ENCODE measurements at places on chromosomes 12 and 14.

GRCh38 chr12:43653917-43654316 is 101.9 kb upstream of the ADAMTS20 start:
- no peak for DNase-seq

DNA sequence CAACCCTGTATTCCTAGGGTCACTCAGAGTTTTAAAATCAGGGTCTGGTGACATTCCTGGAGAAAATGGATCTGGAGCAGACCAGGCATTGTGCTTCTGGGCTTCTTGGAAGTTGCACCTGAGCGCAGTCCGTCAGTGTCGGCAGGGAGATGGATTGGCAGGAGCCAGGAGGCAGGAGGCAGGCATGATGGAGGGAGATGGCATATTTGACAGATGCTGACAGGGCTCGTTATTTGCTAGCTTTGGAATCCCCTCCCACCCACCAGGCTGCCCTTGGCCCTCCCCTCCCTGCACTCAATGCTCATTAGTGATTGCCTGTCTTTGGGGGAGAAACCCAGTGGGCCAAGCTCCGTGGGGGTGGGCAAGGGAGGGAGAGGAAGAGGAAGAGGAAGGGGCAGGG is 4.7 kb downstream of the CISTR start:
- DNase-seq, result no peak

DNA sequence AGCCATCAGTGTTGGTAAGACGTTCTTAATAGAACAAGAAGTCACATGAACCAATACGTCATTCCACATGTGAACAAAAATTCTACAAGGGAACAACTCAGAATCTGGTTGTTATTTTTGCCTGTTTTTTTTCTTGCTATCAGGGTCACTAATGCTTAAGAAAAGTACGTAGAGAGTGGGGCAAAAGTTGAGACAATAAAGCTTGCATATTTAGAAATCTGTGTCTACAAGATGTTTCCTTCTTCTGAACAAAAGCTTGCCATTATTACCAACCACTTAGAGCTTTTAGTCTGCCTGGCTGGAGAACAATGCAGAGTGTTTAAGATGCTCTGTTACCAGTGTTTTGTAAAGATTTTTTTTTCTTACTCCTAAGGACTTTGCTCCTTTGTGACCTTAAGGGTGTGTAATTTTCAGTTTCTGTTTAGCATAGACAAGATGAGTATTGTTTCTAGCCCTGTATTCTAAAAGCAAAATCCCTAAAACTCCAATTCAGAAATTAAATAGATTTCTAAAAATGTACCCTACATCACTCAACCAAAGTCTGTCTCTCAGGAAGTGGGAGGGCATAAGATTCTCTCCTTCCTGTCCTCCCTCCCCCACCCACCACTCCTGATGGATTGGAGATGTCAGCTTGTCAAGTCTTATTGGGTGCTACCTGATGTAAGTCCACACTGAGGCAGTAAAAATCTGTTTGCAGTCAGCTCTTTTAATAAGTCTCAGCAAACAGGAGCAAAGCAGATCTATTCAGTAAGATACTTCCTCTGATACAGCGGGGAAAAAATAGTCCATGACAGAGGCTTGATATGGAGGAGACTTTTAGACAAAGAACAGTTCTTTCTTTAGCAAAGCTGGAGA is 267.6 kb downstream of the GRIN2B start:
- DNase-seq, result no peak

DNA sequence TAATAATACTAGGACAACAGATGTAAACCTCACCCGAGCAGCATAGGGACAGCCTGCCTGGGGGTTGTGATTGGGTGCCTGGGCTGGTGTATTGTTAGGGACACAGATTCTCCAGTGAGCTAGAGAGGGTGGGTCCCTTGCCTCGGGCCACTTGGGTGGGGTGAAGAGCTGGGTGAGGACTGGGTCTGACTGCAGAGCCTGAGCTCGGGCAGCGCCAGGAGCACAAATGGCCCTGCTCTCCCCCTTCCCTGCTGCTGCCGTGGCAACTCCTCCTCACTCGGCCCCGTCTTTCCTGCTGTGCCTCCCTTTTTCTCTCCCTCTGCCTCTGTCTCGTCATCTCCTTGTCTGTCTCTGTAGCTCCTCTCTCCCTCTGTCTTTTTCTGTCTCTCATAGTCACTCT is 115.4 kb downstream of the GLT1D1 start:
- no peak for DNase-seq

DNA sequence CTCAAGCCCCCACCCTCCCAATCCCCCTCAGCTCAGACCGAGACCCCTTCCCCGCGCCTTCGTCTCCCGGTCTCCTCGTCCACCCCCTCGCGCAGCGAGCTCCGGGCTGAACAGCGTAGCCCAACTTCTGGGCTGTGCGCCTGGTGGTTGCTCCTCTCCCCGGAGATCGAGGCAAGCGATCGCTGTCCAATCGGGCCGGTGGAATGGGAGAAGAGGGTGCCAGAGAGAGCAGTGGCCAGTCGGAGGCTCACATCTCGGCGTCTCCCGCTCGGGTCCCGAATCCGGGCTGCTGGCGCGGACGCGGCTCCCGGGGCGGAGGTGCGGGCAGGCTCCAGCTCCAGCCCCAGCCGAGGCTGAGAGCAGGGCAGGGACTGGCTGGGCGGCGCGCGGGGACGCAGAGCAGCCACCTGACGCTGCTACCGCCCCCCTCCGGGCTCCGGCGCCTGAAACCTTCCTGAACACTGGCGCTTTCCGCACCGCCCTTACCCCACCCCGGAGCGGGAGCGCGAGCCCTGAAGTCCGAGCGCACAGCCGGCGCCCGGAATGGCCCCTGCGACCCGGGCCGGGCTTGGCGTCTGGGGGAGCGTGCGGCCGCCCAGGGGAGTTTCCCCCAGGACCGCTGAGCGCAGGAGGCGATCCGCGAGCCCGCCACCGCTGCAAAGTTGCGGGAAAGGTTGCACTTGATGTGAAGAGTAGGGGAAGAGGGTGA is 508 bp upstream of the KCNH5 start:
- peak; percentile 14 for DNase-seq

DNA sequence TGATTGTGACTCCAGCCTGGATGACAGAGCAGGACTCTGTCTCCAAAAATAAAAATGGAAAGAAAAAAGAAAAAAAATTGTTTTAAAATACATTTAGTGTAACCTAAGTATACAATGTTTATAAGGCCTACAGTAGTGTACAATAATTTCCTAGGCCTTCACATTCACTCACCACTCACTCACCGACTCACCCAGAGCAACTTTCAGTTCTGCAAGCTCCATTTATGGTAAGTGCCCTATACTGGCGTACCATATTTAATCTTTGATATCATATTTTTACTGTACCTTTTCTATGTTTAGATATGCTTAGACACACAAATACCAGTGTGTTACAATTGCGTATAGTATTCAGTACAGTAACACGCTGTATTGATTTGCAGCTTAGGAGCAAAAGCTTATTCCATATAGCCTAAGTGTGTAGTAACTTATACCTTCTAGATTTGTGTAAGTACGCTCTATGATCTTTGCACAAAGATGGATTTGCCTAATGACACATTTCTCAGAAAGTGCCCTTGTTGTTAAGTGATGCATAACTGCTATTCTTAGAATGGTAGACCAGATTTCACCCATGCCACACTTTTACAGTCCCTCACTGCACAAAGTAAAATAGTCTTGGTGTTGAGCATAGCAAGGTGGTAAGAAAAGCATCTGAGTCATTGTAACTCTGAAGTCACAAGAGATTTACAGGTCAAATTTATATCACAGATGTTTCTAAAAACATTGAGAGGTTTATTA is 151.9 kb downstream of the LRRK2 start:
- no peak for DNase-seq

- DNase-seq, result peak; percentile 4
Observed at GRCh38 chr14:22268875-22269274, 320.1 kb downstream of the DAD1 start.

DNA sequence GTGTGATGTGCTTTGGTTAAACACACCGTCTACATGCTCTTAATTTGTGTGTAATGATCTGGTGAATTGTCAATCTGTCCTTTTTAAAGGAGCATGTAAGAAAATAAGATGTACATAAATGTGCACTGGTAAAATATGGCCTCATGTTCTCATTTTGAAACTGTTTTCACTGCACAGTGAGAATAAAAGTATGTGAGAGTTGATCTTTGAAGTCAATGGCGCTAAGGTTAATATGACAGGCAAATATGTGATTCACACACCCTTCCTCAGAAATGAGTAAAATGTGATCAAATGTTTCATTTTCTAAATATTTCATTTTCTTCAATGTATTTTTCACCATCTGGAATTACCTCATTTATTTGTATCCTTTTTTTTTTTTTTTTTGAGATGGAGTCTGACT is 8.3 kb upstream of the RNU6-7 start:
- no peak for DNase-seq

GRCh38 chr12:120252071-120252906 is 13.2 kb downstream of the PXN start:
- no peak for DNase-seq

GRCh38 chr12:50992819-50993218 is 33.4 kb downstream of the SLC11A2 start:
- DNase-seq, result peak; percentile 33

GRCh38 chr14:71267007-71267513 is 359.8 kb downstream of the PCNX1 start:
- DNase-seq, result peak; percentile 17

- DNase-seq, result no peak
Observed at GRCh38 chr14:100122481-100123223, 36.8 kb downstream of the DEGS2 start.

DNA sequence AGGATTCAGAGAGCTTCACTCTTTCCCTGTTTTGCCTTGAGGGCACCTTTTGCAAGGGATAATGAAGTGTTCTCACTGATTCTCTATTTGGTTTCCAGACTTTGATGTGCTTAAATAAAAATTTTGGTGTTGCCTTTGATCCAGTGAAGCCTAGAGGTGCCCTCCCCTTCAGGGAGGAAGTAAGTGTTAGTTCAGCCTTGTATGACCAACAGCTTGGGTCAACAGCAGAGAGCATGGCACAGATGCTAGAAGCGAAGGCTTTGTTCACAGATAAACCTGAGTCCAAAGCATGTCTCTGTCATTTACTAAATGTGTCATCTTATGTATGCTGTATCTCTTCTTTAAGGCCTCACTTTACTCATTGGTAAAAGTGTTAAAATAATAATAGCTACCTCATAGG is 52.8 kb upstream of the STXBP6 start:
- no peak for DNase-seq

DNA sequence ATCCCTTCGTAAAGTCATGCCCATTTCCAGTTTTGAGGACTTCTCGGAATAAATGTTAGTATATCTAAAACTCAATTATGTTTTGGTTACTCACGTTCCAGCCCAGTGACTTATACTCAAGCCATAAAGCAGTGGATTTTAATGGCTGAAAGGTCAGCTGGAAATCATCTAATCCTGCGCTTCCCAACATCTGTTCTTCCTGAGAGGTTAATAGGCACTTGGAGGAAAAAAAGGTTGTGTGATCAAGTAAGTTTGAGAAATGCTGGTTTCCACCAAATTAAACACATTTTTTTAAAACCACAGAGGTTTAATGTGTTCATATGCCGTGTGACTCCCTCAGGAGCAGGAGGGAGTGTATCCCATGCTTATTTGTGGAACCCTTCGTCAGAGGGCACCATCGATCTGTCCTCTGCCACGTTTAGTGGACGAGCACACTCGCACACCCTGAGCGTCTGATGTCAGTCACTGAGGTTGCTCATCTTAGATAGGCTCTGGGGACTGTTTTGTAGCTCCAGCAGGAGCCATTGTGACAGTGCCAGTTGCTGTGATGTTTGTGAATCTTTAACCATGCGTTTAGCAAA is 41.4 kb downstream of the FBXL14 start:
- no peak for DNase-seq

GRCh38 chr12:1835211-1836131 is 15.1 kb downstream of the LRTM2 start:
- no peak for DNase-seq

DNA sequence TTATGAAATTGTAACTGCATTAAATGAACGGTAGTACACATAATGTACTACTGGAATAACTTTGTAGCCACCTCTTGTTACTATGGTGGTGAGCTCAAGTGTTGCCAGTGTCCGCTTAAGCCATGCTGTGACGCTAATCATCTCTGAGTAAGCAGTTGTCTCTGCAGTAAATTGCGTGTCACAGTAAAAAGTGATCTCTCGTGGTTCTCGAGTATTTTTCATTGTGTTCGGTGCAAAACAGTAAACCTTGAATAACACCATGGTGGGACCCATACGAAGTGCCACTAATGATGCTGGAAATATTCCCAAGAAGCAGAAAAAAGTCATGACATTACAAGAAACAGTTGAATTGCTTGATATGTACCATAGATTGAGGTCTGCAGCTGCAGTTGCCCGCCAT is 524.8 kb downstream of the SOX5 start:
- DNase-seq, result no peak

DNA sequence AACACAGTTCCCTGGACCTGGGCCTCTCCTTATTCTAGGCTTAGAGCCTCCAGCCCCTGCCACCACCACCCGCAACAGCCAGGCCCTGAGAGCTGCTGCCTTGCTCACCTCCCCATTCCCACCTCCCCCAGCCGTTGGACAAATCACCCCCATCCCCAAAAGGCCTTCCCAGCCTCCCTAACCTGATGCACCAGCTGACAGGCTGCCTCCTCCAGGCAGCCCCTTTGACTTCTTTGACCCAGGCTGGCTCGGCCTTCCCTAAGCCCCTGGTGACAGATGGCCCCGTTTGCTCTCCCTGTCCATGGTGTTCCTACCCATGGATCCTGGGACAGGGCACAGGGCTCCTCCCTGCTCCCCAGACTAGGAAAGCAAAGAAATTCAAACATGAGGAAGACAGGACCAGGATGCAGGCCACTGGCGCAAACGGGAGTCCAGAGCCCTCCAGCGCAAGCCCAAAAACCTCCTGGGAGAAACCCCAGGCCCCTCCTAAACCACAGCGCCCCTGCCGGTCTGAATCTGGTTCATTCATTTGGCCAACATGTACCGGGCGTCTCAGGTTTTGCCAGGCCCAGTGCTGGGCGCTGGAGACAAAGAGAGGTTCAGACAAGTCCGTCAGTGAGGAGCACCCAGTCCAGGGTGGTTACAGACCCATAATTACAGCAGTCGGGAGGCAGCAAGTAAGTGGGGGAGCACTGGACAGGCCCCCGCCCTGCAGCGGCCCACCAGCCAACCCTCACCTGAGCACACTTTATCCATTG is 2.4 kb downstream of the AKT1 start:
- no peak for DNase-seq

GRCh38 chr12:47302111-47302671 is 222.4 kb upstream of the AMIGO2 start:
- no peak for DNase-seq

- DNase-seq, result peak; percentile 55
Observed at GRCh38 chr12:89621521-89621920, 87.1 kb downstream of the ATP2B1 start.

GRCh38 chr14:88481794-88482193 is 73.0 kb downstream of the PTPN21 start:
- no peak for DNase-seq

GRCh38 chr12:22321638-22322037 is 12.9 kb downstream of the ST8SIA1 start:
- peak; percentile 18 for DNase-seq

- DNase-seq, result no peak
Observed at GRCh38 chr12:52715416-52715815, 12.1 kb upstream of the KRT77 start.
